ENCODE measurements at places on chromosomes 11 and 22. TPM values are rescaled to one million over a fixed set of nuclear protein-coding genes. Genes with fewer than 3 reads are reported as not detected.
A peak's percentile ranks its signal among the peaks of the same experiment; 100 is the strongest.

GRCh38 chr11:125724125-125724524, 22.0 kb upstream of the PATE1 start:
- peak; percentile 19 for DNase-seq

DNA sequence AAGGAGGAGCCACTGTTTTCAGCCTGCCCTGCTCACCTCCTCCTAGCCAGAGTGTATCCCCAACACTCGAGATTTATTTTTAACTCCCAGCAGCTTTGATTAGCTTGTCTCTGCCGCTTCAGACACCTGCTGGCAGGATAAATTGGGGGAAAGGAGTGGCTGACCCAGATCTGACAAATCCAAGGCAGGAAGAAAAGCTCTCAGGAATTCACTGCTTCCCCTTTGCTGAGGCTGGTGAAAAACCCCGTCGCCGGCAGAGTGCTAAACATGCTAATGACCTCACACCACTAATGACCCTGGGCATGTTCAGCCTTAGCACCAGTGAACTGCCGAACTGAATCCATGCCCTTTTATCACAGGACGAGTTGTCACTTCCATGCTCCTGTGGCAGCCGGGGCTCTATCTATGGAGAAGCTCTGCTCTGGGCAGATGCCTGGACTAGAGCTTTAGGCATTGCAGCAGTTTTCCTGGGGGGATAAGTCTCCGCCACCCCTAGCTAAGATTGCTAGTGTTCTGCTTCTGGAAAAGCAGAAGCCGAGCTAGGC, 52.2 kb downstream of the FEZ1 start:
- no peak for DNase-seq

DNA sequence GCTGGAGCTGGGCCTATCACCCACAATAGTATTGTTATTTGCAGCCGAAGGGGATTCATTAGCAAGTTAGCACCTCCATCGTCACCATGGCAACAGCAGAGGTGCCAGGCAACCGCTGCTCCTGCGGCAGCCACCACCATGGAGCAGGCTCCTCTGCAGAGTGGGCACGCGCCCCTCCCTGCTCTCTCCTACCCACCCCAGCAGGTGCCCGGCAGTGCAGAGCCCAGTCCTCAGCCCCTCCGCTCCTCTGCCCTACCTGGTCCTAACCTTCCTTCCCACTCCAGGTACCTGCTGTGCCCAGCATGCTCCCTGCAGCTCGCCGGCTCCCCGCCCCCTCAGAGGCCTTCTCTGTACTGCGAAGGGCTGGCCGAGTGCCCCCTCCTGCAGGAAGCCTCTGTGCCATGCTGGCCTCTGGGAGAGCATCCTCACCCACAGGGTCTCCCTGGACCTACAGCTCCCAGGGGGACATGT, 3.6 kb downstream of the DUSP8 start:
- DNase-seq, result no peak

- no peak for DNase-seq
Observed at GRCh38 chr22:50074551-50075530, 10.4 kb downstream of the MLC1 start.

DNA sequence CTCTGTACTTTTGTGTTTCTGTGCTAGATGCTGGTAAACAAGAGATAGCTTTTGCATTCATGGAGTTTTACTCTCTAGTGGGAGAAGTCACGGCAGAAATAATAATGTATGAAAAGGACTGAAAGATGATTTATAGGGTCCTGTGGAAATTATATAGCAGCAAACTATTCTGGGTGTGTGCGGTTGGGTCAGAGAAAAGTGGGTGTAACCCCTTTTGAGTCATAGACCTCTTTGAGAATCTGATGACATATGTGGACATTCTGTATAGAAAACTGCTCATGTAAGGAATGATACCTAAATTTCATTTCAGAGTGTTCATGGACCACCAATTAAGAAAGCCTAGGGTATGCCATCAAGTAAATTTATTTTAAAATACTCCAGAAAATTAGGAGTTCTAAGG, 54.4 kb downstream of the TMEM135 start:
- no peak for DNase-seq

GRCh38 chr11:2865922-2866577, 19.5 kb downstream of the CDKN1C start:
- DNase-seq, result no peak

DNA sequence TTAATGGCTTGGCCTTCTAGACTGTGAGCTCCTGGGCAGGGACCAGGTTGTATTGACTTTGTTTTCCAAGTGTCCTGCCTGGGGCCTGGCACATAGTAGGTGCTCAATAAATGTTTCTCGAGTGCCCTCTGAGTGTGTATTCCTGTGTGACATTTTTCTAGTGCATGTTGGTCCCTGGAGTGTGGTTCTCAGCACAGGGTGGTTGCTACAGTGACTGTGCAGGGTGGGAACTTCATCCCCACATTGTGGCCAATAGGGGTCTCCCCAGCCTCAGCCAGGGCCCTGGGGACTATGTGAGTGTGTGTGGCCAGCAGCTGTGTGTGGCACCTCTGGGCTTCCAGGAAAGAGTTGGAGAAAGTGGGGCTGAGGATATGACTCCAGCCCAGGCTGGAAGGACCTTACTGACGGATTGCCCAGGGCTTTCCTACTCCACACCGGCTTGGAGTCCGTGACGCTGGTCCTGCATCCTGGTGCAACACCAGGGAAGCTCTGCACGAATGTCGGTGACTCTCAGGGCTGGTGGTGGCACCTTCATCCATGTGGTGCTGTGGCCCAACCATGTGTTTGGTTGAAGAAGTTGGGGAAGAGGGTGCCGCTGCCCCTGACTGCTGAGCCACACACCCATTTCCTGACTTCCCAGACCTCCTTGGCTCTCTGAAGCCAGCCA, 9.0 kb upstream of the MARK2 start:
- DNase-seq, result peak; percentile 65

Gene DEUP1
- total RNA-seq, result not detected

Gene JHY
- total RNA-seq, result 0.38 TPM

Gene CACNA1I
- not detected for total RNA-seq

Measured in LHCN-M2 (cell line).